ENCODE measurements at places on chromosomes 3 and 15.

DNA sequence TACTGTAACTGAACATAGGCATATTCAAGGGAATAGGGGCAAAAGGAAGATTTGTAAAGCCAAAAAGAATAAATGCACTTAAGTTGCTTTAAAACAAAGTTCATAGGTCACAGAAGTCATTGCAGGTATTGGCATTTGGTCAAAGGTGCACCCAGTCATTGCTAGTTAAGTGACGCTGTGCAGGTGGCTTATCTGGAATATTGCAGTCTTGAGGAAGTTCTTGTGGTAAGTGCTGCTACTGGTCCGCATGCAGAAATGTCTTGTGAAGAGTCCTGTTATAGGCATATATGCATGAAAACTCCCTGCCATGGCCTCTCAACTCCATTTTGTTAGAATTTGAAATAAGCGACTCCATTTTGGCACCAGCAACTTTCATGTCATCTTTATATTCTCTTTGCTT lies 293.1 kb downstream of the GBE1 start:
- DNase-seq, result no peak

DNA sequence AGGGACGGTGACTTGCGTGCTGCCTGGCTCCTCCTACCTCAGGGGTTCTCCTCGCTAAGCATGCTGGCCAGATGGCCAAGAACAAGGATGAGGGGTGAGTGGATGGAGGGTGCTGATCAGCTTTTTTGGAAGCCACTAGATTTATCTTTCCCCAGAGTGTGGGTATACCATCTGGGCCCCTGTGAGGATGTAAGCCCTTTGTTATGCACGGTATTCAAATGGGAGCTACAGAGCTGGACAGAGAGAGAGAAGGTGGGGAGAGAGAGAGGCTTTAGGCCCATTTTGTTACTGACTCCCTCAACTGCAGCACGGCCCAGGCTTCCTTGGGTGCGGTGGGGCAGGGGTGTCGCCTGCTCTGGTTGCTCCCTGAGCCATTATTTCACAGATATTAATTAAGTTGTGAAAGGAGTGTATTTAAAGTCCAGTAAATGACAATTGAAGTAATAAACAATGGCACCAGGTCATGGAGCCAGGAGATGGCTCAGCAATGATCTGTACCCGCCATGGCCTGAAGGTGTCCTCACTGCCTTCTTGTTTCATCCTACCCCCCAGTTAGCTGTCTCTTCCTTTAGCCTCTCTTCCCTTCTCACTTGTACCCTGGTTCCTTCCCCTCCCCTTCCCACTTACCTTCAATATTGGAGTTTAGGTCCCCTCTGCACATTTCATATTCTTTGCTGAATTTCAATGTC lies 158.0 kb downstream of the CLSTN2 start:
- no peak for DNase-seq

DNA sequence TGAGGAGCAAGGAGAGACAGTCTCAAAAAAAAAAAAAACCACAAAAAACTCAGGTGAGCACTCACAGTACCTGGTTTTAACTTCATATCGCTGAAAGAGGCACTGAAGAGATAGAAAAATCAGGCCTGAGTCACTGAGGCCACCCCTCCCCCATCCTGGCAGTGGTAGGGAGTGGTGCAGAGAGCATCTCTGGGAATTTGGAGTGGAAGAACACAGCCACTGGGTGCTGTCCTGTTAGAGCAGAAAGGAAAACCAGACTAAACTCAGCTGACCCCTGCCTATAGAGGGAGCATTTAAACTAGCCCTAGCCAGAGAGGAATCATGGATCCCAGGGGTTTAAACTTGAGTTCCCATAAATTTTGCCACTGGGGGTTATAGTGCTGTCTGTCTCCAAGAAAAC lies 22.2 kb upstream of the DNAJC13 start:
- no peak for DNase-seq

DNA sequence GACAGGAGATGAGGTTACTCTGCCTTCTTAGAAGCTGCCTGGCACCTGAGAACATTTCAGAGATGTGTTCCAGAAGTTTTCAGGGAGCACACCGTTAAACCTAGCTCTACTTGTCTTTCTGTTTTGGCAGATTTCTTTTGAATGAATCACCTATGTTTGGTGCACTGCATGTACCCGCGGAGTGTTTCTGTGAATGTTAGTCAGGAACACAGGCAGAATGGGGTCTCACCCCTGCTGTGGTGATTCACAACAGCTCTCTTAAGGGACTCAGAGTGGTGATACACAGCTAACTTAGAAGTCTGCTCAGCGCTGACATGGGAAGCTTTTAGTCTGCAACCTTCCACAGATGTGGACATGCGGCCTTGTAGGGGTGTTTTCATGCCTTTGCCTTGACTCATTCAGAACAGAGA lies 24.0 kb downstream of the TSEN2 start:
- DNase-seq, result no peak

- no peak for DNase-seq
Observed at GRCh38 chr3:177510693-177511216, 313.5 kb upstream of the TBL1XR1 start.

DNA sequence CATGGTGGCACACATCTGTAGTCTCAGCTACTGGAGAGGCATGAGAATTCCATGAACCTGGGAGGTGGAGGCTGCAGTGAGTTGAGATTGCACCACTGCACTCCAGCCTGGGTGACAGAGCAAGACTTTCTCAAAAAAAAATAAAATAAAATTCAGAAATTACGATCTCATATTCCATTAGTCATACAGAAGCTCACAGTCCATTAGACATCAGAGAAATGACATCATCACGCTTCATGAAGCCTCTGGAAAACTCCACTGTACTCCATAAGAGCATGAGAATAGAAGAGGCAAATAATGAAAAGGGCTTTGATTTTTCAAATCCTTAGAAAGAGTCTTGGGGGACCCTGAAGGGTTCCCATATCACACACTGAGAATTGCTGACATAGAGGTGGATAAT lies 145.0 kb upstream of the MITF start:
- no peak for DNase-seq

DNA sequence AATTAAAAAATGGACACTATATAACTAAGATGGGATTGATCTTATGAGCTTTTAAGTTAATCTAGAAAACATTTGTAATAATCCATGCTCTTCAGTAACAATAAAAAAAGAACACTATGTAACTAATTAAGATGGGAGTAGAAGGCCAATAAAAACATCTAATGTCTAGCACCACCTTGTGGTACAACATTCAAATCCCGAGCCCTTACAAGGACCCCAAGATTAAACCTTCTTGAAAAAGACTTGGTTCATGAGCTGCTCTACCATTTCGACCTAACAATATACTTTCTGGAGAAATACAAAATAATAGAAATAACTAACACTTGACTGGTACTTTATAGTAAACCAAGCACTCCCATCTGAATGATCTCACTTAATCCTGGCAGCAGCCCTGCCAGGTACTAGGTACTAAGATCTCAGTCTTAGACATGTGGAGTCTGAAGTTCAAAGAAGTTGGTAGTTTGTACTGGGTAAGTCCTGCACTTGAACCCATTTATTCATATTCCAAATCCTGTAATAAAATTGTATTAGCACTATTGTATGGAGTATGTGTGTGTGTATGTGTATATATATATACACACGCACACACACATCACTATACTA lies 21.8 kb downstream of the METTL6 start:
- no peak for DNase-seq

DNA sequence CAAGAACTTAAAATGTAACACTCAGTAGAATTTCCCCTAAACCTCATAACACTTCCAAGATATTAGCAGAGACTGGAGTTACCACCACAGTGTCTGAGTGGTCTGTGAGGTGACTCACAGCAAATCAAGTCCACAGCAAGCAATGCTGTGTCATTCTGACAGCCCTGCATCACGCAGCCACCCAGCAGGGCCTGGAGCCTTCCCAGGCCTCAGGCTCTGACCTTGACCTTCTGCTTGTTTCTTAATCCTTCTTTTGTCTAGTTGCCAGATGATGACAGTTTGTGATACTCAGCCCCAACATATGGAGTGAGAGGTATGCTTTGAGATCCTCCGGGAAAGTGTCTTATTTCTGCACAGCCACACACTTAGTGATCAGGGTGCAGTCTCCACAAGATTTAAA lies 82.5 kb downstream of the TOP2B start:
- no peak for DNase-seq
